ENCODE measurements at places on chromosomes 11 and 22.

DNA sequence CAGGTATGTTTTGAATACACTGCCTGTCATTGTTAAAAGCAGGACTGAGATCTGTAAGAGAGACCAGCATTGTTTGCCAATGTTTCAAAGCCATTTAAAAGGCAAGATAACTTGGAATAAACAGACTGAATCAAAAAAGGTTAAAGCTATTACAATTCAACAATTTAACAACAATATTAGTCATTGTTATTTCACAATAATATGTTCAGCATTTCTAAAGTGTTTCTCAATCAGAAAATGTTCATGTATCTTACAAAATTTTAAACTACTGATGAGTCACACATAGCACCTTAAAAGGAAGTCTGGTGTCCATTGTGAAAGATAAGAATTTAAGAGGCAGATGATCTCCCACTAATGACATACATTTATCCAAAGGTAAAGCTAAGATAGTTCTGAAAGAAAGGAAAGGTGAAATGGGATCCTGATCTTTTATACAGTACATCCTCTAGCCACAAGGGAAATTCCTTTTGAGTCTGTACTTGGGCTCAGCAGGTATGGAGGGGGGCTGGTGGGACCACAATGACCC, 79.7 kb downstream of the MAML2 start:
- DNase-seq = peak; percentile 34

DNA sequence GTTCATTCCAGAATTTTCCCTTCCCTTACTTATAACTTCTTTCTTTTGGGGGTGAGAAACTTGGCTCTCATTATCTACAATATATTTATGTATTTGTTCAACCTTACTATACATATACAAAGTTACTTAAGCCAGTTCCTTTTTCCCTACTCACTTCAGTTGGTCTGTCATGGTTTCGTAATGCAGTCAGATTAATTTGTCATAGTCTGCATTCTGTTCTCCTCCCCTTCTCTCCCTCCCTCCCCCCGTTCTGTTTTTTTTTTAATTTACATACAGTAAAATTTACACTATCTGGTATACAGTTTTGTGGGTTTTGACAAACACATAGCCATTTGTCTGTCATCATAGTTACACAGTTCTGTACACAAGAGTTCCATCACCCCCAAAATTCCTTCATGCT, 71.8 kb upstream of the ADORA2A start:
- no peak for DNase-seq

GRCh38 chr11:12245549-12246016, 131.8 kb upstream of the PARVA start:
- no peak for DNase-seq

- DNase-seq = peak; percentile 86
Measured at GRCh38 chr11:120835601-120836228, 188.2 kb upstream of the TBCEL start.

DNA sequence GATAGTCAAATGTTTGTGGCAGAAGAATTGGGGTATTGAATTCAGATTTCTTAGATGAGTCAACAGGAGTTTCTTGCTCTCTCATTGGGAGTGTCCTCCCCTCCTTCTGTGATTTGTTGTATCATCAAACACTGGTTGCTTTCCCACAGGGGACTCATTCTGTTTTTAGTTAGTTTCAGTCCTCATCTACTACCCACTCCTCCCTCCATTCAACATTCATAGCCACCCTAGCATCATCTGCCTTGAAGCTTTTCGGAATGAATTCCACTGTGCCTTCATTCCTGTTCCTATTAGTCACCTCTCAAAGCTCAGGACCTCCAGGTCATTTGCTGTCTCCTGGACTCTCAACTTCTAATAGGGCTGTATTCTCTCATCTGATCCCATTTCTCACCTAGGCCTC, 31.5 kb upstream of the RAB38 start:
- DNase-seq = peak; percentile 56

GRCh38 chr11:19441752-19442553, 201.2 kb upstream of the E2F8 start:
- peak; percentile 92 for DNase-seq

DNA sequence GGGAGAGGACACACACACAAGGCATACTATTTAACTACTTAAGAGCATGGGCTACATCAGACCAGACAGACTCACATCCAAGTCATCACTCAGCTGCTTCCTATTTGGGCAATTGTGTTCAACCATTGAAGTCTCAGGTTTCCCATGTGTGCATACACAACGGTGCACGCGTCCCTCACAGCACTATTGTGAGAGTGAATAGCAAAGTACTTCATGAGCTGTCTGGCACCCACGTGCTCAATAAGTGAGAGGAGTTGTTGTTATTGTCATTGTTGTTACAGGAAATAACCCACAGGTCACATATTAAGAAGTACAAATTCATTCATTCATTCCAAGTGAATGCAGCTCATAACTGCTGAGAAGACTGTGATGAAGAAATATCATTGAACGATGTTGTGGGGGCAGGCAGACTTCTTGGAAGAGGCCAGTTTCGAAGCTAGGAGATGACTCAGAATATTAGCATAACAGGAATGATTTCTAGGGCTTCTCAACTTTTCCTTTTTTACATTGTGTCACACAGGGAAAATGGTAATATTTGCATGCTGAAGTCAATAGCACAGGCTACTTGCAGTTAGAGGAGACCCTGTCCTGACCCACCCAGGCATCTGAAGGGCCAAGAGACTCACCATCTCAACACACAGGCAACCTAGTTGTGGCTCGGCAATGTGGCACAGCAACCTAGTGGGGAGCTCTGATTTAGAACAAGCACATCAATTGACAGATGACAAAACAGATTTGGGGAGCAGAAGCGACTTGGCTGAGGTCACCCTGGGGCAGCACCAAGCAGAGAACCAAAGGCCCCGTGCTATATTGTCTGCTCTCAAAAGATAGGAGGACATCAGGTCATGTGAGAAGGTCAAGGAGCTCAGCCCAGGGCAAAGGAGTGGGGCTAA, 606.0 kb downstream of the BUD13 start:
- DNase-seq = no peak

GRCh38 chr11:16977136-16977993, 36.8 kb downstream of the PLEKHA7 start:
- DNase-seq = no peak

- no peak for DNase-seq
Measured at GRCh38 chr11:1565904-1566247, 6.2 kb downstream of the DUSP8 start.

GRCh38 chr22:27028093-27028492, 370.7 kb downstream of the MIAT start:
- DNase-seq = no peak

GRCh38 chr11:76670485-76671236, at the start of gene LRRC32:
Gene LRRC32 (minus strand): TSS chr11:76670747. CDS start chr11:76665954, 4,793 bp downstream.
- DNase-seq = no peak

Data from activated CD4-positive, alpha-beta T cell treated with anti-CD3 and anti-CD28 coated beads, Interleukin-10, Interleukin-2, amounts not matched to agents 100 ng/mL and 50 ng/mL, durations not matched to agents 16 hours and 8 hours (primary cell).